ENCODE measurements at places on chromosomes 1 and 21.
A peak's percentile ranks its signal among the peaks of the same experiment; 100 is the strongest.

DNA sequence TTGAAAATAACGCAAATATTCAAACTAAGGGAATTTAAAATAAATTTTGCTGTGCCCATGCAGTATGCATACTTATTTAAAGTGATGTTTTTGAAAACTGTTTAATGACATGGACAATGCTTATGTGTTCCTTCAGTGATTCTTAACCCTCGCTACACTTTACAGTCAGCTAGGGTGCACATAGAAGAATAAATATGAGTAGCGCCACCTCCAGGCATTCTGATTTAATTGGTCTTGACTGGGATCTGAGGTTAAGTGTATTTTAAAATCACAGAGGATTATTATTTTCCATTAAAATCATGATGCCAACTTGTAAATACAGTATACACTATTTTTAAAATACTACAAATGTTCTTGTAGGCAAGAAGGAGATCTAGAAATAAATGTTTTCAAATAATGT is 373.5 kb upstream of the ADGRL4 start:
- no peak for DNase-seq

DNA sequence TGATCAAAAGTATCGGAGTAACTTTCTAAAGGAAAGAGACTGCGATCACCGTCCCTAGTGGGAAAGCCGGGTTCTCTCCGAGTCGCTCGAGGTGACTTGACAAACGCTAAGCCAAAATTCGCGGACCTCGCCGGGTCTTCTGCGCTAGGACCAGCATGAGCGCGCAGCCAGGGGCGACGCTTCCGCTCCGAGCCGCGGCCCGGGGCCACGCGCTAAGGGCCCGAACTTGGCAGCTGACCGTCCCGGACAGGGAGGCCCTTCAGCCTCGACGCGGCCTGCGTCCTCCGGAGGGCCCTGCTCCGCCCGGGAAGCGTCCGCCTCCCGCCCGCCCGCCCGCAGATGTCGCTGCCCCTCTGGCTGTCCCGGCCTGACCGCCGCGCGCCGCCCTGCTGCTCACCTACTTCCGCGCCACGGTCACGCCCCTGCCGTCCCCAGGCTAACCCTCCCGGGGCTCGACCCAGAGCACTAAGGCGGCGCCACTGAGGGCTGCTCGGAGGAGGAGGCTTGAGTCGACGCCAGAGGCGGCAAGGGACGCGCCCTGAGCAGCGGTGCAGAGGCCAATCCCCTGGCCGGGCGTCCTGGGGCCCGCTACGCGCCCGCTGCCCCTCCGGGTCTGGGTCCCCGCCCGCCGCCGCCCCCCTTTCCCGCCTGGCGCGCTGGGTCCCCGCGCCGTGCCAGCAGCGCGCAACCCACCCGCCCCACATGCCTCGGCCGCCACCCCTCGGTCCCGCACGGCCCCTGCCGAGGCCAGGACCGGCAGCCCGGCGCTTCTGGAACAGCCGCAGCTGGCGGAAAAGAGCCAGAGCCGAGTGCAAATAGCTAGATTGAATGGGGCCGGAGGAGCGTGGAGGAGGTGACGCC is 896 bp upstream of the DUSP10 start:
- peak; percentile 90 for DNase-seq

- DNase-seq: no peak
Observed at GRCh38 chr1:81714636-81715035, 86.1 kb upstream of the ADGRL2 start.

GRCh38 chr1:203480525-203481084 is 5.0 kb downstream of the PRELP start:
- peak; percentile 84 for DNase-seq

GRCh38 chr1:45930258-45931150 is 127.1 kb downstream of the MAST2 start:
- DNase-seq: peak; percentile 18

DNA sequence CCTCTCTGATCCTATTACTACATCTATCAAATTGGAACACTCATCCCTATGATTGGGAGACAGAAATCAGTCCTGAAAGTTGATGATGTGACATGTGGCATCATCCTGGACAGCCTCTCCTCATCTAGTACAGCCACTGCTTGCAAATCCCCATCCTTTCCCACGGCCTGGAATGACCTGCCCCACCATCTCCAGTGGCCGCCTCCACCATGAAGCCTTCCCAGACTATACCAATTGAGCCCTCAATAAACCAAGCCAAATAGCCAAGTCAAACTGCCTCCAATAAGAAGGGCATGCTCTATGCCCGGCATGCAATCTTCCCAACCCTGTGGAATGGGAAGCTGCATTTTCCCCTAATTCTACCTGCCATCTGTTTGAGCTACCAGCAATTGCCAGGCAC is 561 bp upstream of the ARHGEF19 start:
- no peak for DNase-seq

GRCh38 chr1:12132078-12132477 is 34.7 kb upstream of the TNFRSF1B start:
- DNase-seq: peak; percentile 95

DNA sequence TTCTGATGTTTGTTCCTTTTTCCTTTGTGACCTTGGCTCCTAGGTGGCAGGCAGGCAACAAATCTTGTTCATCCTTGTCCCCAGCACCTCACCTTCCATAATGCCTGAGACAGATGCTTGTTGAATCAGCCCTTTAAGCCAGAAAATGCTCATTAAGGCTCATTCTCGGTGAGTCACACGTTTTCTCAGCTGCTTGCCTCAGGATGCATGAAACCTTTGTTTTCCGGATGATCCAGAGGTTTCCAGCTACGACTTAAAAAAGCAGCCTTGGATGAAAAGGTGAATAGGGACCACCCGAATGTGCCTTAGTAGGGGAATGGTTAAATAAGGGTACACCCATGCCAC is 4.6 kb upstream of the ATP13A2 start:
- no peak for DNase-seq

- no peak for DNase-seq
Observed at GRCh38 chr1:157371826-157372225, 180.5 kb downstream of the FCRL5 start.

GRCh38 chr1:244860078-244860477 is 4.3 kb downstream of the HNRNPU start:
- no peak for DNase-seq

DNA sequence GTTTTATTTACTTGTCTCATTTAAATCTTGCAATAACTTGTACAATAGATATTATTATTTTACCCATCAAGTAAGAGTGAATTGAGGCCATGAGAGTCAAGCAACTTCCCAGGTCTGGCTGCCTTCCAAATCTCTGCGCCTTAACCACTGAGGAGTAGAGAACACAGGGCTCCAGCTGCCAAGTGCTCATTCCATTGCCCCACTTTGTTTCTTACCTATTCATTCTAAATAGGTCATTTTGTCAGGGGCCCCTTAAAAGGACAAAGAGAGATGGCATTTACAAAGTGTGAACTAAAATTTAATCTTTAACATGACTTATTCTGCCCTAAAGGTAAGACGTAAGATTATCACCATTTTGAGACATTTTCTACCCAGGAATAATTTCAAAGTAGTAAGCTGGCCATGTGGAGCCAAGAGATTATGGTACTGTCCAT is 3.5 kb downstream of the PPP1R15B start:
- peak; percentile 59 for DNase-seq

- peak; percentile 8 for DNase-seq
Observed at GRCh38 chr1:18091660-18092446, 15.7 kb upstream of the IGSF21 start.

- no peak for DNase-seq
Observed at GRCh38 chr1:37893673-37894072, 34.3 kb upstream of the MTF1 start.

DNA sequence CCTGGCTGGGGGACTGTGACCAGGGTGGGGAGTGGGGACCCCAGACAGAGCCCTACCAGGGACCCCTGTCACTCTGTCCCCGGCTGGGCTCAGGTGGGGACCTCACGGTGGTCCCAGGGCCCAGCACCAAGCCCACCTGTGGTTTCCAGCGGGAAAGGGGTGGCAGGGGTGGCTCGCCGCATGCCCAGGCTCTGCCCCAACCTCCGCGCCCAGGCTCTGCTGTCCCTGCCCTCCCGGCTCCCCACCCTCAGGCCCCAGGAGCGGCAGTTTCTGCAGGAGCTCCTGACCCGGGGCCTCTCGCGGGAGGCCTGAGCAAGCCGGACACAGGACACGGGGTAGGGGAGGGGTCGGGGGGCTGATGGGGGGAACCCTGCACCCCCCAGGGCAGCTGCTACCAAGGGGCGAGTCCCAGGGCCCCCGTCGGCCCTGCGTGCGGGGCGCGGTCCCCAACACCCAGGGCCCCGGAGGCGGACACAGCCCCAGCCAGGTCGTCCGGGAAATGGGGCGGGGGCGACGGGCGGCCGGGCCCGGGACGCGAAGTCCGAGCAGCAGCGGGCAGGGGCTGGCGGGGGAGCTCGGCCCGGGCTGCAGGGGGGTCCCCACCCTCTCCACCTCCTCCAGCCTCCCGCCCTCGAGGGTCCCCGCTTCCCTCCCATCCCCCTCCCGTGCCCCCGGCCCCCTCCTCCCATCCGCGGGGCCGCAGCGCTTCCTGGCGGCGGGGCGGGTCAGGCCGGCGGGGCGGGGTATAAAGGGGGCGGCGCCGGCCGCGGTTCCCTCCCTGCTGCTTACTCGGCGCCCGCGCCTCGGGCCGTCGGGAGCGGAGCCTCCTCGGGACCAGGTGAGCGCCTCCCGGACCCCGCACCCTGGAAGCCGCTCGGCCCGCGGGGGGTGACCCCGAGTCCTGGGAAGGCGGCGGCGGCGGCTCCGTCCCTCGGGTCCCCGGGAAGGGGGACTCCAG is at the start of gene COL6A2:
TSS of gene COL6A2 (plus strand) at position 777 of the 958 bp plus-strand sequence.
- peak; percentile 76 for DNase-seq

DNA sequence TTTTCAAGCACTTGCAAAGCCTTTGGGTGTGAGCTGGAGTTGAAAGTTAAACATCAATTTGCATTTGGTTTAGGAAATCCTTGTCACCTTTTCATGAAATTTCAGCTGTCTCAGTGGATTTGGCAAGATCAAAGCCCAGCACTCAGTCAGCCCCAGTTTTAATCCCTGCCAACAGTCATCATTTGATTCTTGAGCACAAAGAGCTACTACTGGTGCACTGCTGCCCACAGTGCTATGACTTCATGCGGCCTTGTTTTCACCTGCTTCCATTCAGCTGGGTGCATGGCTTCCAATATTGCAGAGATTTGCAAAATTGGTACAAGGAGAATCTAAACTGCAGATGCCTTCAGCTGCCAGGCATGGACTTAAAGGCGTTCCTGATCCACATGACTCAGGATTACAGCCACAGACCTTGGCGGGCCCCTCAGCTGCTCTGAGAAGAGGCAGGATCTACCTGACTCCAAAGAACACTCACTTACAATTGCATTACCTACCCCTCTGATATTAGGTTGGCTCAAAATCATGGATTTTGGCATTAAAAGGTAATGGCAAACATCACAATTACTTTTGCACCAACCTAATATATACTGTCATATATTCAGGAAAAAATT is 259.1 kb downstream of the DSCAM start:
- DNase-seq: no peak

GRCh38 chr1:21368515-21369289 is 71.2 kb upstream of the NBPF3 start:
- DNase-seq: peak; percentile 70

DNA sequence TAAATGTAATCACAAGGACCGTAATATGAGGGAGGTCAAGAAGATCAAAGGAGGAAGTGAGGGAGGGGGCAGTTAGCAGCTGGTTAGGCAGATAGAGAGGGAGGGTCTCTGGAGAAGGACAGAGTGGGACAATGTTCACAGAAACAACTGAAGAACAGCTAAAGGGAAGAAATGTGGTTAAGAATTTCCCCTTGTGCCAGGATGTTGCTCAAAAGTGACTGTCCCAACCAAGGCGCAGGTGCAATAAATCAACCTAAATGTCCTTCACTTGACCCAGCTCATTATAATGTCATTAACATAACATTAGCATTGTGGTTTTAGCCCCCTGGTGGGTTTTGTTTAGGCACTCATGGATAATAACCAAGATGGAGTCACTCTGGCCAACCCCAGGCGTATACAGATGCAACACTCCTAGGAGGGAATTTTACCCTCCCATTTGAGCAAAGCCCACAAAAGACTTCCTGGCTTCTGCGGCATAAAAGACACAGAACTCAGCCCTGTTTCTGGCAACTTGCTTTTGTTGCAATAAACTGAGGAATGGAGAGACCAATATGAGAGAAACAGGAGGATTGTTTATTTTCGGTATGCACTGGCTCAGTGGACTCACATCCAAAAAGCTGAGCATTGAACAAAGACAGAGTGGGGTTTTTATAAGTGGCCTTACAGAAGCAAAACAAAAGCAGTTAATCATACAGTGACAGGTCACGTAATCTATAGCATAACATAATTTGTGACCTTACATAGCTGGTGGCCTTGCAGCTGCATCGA is 7.3 kb upstream of the CA6 start:
- no peak for DNase-seq

DNA sequence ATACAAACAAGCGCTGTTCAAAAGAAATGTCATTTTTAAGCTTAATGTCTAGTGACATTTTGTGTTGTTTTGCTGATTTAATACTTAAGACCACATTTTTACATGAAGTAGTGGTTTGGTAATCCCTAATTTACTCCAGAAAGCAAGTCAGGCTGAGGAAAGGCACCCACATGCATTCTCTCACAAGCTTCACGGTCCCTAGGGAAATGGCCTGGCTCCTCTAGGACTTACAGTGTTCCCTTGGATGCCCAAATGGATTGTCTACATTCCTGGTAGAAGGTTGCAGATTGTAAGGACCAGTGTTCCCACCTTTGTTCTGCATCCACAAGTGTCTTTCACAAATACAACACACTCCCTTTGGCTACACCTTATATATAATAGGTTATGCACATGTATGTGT is 9.5 kb downstream of the GPSM2 start:
- peak; percentile 68 for DNase-seq

DNA sequence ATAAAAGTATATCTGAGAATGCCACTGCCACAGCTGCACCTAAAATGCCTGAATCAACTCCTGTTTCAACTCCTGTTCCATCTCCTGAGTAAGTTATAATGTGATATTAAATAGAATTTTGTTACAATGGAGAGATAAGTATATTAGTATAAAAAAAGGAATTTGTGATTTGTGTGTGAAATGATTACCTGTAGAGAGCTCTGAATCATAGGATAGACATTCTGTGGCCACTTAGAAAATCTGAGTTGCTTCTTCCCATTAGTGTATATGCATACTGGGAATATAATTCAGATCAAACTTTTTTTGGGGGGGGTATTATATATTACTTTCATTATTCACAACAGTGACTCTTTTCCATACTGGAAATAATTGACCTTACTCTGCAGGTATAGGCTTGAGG is 52.9 kb downstream of the SUCO start:
- DNase-seq: no peak

GRCh38 chr1:59738152-59738551 is 76.6 kb upstream of the HOOK1 start:
- peak; percentile 92 for DNase-seq

GRCh38 chr21:46295996-46296752 is 10.0 kb downstream of the YBEY start:
- peak; percentile 56 for DNase-seq
